ENCODE measurements at places on chromosomes 11 and 22.

DNA sequence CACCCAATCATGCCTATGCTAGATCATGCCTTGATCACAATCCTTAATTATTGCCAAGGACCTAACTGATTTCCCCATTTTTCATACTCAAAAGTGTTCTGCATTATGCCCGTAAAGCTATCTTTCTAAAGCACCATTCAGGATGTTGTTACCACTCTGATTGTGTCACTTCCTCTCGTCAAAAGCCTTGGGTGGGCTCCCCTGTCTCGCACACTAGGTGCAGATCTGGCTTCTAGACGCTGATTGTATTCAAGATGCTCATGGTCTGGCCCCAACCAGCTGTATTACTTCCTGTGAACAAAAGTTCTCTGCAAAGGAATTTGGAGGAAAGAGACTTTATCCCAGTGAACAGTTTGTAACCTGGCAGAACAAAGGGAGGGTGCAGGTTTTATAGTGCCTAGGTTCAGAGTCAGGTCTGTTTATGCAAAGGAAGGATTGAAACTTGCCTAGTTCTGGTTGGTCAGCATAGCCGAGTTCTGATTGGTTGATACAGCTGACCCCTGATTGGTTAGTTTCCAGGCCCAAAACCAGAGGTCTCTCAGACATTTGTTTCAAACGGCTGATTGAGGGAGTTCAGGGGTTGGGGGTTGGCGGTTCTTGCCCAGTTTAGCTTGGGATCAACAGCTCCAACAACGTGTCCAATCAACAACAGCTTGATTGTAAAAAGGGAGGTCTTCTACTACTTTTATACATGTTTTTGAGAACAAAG, 25.4 kb downstream of the ATG13 start:
- DNase-seq: no peak

GRCh38 chr11:1755692-1756561, 5.5 kb upstream of the IFITM10 start:
- DNase-seq: no peak

GRCh38 chr11:9577556-9577955, 4.1 kb downstream of the WEE1 start:
- DNase-seq: no peak

DNA sequence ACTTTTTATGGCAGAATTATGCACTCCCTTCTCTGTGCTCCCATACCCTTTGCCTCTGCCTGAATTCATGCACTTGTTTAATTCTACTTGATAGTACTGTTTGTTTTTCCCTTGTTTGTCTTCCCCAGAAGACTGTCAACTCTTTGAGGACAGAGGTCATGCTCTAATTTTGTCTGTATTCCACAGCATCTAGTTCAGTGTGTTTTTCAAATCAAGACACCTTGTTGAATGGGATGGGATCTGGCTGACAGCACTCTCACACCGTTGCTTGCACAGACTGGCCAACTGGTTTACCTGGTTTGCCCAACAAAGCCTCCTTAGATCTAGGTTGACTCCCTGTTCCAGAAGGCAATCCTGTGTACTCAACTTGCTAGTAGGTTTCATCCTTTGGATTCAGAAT, 121.2 kb upstream of the TIMP3 start:
- DNase-seq: no peak

DNA sequence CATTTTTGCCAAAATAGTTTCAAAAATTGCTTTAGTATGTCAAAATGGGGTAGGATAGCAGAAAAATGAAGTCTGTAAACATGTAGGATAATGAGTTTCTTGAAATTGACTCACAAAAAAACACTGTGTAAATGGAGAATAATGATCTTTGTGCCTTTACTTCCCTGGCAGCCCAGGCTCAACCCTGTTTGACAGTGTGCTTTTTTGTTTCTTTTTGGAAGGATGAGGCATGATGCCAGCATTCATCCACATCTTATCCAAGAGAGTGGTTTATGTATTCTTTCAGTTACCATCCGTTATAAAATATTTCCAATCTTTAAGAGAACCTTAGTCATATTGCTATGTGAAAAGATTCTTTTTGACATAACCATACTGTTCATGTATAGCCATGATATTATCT, 70.6 kb downstream of the ARHGAP42 start:
- no peak for DNase-seq

DNA sequence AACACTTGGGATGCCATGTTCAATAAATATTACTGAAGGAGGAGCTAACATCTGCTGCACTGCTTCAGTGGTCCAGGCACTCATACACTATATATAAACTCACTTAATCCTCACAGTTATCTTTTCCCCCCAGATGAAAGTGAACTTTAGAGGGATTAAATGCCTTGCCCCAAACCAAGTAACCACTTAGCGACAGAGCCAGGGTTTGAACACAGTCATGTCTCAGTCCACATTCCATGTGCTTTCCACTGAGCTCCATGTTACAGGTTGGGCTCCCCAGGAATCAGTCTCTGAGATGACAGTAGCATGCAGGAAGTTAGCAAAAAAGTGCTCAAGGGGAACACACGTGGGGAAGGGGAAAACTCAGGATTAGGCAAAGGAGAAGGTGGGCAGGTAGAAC, 59.3 kb downstream of the ENDOD1 start:
- no peak for DNase-seq

DNA sequence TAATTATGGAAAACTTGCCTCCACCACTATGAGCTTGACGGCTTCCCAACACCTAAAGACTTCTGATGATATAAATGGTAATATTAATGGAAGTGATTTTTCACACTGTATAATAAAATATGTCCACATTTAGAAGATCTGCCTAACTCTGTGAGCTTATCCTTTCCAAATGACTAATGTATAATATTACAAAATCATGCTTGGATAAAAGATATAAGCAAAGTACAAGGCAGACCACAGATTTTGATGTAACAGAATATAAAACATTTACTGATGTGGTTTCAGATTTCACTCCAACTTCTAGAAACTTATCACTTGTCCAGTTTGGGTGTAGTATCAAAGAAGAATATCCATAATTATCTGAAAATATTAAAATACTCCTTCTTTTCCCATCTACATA, 36.9 kb downstream of the GALNT18 start:
- no peak for DNase-seq

- no peak for DNase-seq
Observed at GRCh38 chr11:47177846-47178245, 1.2 kb upstream of the ARFGAP2 start.
